Urinary bladder (tissue), 4 donors: ENCODE measurements at places on chromosomes 3 and 15. TPM values are rescaled to one million over a fixed set of nuclear protein-coding genes. Genes with fewer than 3 reads are reported as not detected.

FEZF2 gene
- not detected for total RNA-seq

TMCO5A gene
- total RNA-seq: not detected

LNP1 gene
- 12.3 TPM for total RNA-seq

CACNA1D gene
- total RNA-seq: 23.5 TPM

CD200R1 gene
- total RNA-seq: 7.5 TPM

IL16 gene
- 10.6 TPM for total RNA-seq

CILP gene
- total RNA-seq: 49.3 TPM

WDR49 gene
- 17.1 TPM for total RNA-seq

VEPH1 gene
- 0.74 TPM for total RNA-seq

MYL3 gene
- 19.8 TPM for total RNA-seq

TRAIP gene
- 6.8 TPM for total RNA-seq

FGF12 gene
- total RNA-seq: 4.5 TPM

CPLX3 gene
- total RNA-seq: not detected

SPATA12 gene
- total RNA-seq: not detected

SLC2A2 gene
- total RNA-seq: not detected

SAMMSON gene
- 0.21 TPM for total RNA-seq

MKRN3 gene
- 0.95 TPM for total RNA-seq

USP19 gene
- 30.8 TPM for total RNA-seq

IL20RB gene
- total RNA-seq: 0.42 TPM

CAMKV gene
- 0.37 TPM for total RNA-seq

WHAMM gene
- 5.2 TPM for total RNA-seq

DGKG gene
- total RNA-seq: 9.3 TPM

UTS2B gene
- total RNA-seq: 0.85 TPM

DUT gene
- total RNA-seq: 80.7 TPM

RETNLB gene
- not detected for total RNA-seq
